CD4-positive, alpha-beta T cell treated with Interferon gamma for 1 hour (primary cell): ENCODE measurements at places on chromosomes 3 and 15.

DNA sequence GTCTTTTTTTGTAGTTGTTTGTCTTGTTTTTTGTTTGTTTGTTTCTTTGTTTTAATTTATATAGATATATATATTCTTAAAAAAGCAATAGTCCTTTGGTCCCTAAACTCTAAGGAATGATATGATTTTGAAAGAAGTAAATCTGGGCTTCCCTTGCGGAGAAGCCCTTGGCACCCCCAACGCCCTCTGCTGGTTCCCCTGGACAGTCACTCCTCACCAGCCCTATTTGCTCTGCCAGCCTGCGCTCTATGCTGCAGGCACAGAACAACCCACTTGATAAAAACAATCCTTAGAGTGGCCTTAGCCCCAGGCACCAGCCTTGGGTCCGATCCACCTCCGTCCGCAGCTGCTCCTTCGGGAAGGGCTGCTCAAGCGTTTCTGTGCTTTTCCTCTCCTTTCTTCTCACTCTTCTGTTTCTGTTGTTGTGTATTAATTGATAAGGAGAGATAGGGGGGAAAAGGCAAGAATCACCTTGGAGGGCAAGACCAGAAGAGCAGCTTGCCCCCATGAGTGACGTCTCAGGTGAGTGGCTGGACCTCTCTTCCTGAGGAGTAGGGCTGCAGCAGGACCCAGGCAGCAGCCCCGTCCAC is 13.7 kb upstream of the PARP6 start:
- peak; percentile 38 for DNase-seq

DNA sequence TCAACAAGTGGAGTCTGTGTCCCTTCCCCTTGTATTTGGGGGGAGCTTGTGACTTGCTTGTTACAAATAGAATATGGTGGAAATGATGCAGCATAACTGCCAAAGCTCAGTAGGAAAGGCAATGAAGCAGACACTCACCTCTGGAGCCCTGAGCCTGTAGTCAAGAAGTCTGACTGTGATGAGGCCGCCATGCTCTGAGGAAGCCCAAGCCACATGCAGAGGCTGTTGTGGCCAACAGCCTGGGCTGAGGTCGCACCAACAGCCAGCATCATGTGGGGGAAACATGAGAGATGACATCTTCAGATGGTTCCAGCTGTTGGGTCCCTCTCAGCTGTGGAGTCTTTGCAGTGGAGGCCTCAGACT is 161.4 kb downstream of the CHSY1 start:
- no peak for DNase-seq

GRCh38 chr15:41952013-41952563 is 20.3 kb downstream of the EHD4 start:
- no peak for DNase-seq

- no peak for DNase-seq
These were observed 440.6 kb downstream of the MCTP2 start for GRCh38 chr15:94671858-94672532.

DNA sequence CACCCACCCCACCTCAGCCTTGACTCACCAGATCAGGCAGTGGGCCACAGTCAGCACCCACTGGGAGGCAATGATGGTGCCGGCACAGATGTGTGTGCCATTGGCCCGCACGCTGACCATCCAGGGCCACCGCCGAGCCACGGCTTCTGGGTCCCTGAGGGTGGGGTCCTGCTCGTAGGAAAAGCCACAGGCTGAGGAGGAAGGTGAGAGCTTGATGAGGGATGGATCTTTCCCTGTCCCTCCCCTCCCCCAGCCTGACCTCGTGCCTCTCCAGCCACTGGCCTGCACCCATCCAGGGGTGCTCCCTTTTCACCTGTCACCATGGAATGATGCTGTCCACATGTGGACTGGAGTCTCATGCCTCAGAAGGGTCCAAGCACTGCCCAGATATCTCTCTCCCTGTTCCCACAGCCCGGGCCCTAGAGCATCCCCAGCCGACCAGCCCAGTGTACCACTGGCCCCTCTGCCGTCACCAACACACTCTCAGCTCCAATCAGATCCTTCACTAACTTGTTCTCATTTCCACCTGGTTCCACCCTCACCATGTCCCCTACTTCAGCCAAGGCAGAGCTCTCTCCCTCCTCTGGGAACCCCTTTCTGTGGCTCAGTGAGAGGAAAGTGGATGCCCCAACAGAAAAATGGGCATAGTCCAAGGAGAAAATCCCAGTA is 2.0 kb downstream of the PRSS50 start:
- no peak for DNase-seq

- DNase-seq: no peak
These were observed 172.7 kb downstream of the WDR72 start for GRCh38 chr15:53586799-53587198.

DNA sequence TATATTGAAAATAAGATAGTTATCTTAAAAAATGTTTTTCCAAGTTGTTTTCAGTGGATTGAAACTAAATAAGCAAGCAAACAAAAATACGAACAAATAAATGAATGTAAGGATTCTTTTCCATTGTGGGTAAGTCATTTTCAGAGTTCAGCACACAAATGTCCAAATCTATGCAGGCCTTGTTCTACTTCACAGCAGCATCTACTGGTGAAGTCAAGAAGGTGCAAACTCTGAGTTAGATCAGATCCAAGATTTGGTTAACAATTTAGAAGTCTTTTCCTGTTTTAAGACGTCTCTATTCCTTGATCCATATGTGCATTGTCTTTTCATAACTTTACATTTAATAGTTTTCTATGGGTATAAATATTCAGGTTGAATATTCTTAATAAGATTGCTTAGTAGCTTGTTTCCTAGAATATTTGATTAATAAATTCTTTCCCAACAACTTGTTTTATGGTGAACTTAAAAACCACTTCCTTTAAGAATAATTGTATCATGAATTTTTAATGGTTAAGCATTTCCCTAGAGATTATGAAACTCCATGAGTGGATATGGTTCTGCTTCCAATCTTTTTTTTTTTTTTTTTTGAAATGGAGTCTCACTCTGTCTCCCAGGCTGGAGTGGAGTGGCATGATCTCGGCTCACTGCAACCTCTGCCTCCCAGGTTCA is 10.5 kb downstream of the PTX3 start:
- DNase-seq: no peak

- peak; percentile 66 for DNase-seq
These were observed 250.5 kb downstream of the UACA start for GRCh38 chr15:70512772-70513362.

DNA sequence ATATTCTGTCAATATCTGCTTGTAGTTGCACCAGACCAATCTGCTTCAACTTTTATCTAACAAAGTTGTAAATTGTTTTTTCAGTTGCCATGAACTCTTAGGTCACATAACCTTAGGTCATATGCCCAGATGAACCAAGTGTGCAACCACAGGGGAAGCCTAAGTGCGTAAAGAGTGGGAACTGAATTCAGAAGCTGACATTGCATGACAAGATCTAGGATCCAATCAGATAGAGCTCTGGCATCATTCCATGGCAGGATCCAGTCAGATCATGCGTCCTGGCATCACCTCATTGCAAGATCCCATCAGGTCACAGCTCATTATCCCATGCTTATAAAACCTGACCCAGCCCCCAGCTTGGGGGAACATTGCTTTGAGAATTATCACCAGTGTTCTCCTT is 18.9 kb upstream of the IFT57 start:
- DNase-seq: no peak

- DNase-seq: no peak
These were observed 5.7 kb downstream of the IFRD2 start for GRCh38 chr3:50286322-50287227.

DNA sequence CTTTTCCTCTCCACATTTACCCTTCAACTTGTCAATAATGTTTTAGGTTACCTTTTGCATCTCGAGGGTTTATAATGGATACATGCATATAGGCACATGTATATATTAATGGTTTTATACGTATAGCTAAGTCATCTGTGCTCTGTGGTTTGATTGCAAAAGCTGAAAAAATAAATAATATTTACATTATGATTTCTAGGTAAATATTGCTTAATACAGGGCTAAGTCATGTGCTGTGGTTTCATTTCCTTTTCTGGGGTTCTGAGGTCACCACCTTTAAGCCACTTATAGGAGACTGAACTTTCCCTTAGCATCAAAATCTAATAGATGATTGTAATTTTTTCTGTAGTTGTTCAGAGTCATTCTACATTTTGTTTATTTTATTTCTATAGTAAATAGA is 33.1 kb downstream of the LPP start:
- no peak for DNase-seq

GRCh38 chr3:62672270-62672987 is 202.8 kb downstream of the CADPS start:
- no peak for DNase-seq

DNA sequence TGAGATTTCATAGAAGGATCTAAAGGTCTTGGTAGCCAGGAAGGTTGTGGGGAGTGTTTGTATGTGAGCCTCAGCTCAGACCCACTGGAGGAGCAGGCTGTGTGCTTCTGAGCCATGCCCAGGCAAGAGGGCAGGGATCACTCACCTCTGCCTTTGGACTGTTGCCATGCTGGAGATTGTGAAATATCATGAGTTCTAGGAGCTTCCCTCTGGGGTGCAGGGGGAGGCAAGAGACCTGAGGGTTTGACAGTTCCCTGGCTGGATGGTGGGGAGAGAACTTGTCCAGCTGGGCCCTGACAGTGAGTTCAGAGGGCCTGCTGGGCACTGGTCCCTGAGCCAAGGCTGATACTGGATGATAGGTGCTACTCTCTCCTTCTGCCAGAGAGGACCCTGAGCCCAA is 6.0 kb downstream of the SLC6A1 start:
- DNase-seq: no peak

DNA sequence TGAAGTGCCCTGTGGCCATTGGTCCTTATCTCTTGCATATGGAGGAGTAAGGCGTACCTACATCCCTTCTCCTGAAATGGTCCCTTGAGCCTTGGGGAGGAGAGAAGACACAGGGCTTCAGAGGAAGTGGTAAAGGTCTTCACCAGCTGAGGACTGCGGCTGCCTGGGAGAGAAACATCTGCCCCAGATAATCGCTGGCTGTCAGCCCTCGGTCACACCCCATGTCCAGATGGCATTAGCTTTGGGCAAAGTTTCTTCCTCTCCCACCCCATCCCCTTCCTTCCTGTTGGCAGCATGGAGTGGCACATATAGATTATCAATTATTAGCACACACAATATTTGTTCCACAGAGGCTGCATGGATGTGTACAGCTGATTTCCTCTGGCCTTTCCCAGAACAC is 61.6 kb downstream of the LRTM1 start:
- no peak for DNase-seq

GRCh38 chr15:61634837-61635236 is 405.7 kb upstream of the RORA start:
- no peak for DNase-seq

DNA sequence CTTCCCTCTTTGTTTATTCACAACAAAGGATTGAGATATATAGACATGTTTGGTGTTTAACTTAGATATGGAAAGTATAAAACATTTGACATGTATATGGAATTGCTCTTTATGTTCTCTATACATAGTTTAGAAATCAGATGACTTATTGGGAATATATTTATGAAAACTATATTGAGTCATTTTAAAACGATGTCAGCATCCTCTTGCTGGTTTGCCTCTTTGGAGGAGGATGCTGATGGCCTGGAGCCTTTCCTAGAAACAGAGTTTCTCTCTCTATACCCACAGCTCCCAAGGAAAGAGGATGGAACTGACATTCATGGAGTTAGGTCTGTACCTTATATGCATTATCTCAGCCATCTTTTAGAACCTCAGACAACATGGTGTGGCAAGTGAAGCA is 40.3 kb downstream of the ZBTB38 start:
- no peak for DNase-seq

DNA sequence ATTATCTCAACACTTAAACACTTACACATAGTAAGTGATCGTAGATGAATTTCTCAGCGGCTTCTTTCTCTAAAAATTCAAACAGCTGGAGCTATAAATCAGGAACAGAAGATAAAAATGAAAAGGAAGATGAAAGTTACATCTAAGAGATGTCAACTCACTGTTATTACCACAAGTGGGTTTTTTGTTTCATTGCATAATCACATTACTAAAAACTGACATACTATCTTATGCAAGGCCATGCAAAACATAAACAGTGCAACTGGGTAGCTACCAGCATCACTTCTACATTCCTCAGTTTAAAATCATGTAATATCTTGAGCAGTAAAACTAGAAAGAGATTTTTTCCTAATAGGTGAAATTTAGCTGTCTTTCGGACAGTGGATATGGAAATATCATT is 14.9 kb downstream of the MINDY4B start:
- DNase-seq: no peak

GRCh38 chr15:50933341-50933740 is 24.9 kb downstream of the AP4E1 start:
- DNase-seq: no peak

- DNase-seq: no peak
These were observed 30.2 kb downstream of the BCL2L10 start for GRCh38 chr15:52082197-52083036.

- no peak for DNase-seq
These were observed 64.8 kb downstream of the ADAM10 start for GRCh38 chr15:58684751-58685150.

GRCh38 chr3:5190147-5190791 is 2.8 kb downstream of the EDEM1 start:
- no peak for DNase-seq

- no peak for DNase-seq
These were observed 91.0 kb downstream of the XRN1 start for GRCh38 chr3:142356818-142357217.

DNA sequence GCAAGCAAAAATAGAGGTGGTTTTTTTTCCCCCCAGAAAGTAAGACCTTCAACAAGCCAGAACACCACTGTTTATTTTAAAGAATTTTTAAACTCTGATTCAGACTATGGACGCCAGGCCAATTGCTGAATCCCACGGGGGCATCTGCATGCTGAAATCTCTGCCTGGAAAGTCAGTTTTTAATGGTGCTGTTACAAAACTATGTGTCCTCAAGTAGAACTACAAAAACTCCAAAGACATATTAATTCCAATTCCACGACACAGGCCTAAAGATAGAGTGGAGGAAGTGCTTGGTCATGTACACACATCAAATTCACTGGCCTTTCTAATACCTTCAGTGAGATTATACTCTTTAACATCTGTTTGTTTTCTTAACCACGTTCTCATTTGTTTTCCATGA is 490.5 kb upstream of the NR2F2 start:
- no peak for DNase-seq

DNA sequence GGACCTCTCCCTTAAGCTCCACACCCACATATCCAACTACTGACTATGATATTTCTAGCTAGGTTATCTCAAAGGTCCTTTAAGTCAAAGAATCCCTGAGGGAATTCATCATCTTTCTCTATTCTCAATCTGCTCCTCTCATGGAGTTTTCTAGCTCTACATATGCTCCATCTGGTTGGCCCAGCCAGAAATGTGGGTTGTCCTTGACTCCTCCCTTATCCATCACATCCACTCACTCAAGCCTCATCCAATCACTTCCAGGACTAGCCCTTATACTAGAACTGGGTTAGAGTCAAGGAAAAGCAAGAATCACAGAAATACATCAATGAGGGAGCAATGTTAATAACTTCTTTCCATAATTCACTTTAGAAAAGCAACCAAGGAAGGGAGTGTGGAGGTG is 45.4 kb downstream of the ZNF106 start:
- no peak for DNase-seq

- peak; percentile 41 for DNase-seq
These were observed 70.6 kb upstream of the STT3B start for GRCh38 chr3:31462050-31462569.

GRCh38 chr15:101458908-101459578 is 30.5 kb downstream of the PCSK6 start:
- no peak for DNase-seq

GRCh38 chr15:88542342-88542733 is 4.1 kb downstream of the DET1 start:
- DNase-seq: no peak

- no peak for DNase-seq
These were observed 37.6 kb upstream of the SFMBT1 start for GRCh38 chr3:53083521-53083920.

- no peak for DNase-seq
These were observed 258.9 kb downstream of the PDZRN3 start for GRCh38 chr3:73365756-73366397.
